Caco-2 (cell line): ENCODE measurements at places on chromosomes 2 and 18. TPM values are rescaled to one million over a fixed set of nuclear protein-coding genes. Genes with fewer than 3 reads are reported as not detected.

GRCh38 chr2:12381543-12382325, 335.0 kb upstream of the TRIB2 start:
- H3K4me1 ChIP-seq = no peaks in the 10 kb centered on the region
- no peaks in the 10 kb centered on the region for H3K36me3 ChIP-seq
- H3K27ac ChIP-seq = no peak overlapping the region
- no peaks in the 10 kb centered on the region for H3K27me3 ChIP-seq
- DNase-seq = no peak

- no peaks in the 10 kb centered on the region for H3K27me3 ChIP-seq
- no peak for DNase-seq
- H3K27ac ChIP-seq = no peak overlapping the region
Measured at GRCh38 chr2:48600917-48601316, 16.7 kb upstream of the GTF2A1L start.

DNA sequence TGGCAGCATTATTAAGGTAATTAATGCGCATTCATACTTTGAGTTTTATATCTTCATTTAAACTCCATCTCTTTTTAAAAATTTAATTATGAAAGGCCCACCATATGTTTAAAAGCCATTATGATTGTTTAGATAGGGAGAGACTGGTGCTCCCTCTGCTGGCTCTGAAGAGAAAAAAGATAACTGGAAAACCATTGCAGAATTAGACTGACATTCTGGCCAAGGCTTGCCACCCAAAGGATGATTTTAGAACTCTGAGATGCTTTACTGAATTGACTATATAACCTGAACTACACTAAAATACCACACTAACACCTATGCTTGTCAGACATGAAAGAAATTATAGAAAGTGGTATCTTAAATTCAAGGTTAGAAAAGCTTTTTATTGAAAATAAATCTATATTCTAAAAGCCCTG, 127.6 kb upstream of the SPOPL start:
- H3K4me1 ChIP-seq = no peaks in the 10 kb centered on the region
- H3K36me3 ChIP-seq = no peaks in the 10 kb centered on the region
- H3K4me3 ChIP-seq = no peak overlapping the region
- H3K27me3 ChIP-seq = no peaks in the 10 kb centered on the region
- H3K27ac ChIP-seq = no peak overlapping the region

GRCh38 chr18:30057398-30057797, 985.1 kb downstream of the DSC3 start:
- H3K27ac ChIP-seq = no peak overlapping the region
- no peak for DNase-seq
- no peaks in the 10 kb centered on the region for H3K27me3 ChIP-seq
- H3K4me1 ChIP-seq = no peaks in the 10 kb centered on the region

DNA sequence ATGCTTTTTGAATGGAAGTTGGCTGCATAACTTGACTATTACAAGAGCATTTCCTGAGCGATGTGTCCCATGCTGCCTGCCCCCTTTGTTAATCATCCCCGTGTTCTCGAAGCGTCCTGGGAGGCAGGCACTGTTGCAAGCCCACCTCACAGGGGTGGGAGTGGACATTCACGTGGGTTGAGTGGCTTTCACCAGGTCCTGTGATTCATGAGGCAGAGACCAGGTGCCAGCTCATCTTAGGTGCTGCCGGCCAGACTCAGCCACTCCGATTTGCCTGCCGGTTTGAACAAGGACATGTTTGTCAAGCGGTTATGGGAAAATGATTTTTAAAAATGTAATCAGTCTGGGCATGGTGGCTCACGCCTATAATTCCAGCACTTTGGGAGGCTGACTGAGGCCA, 112.5 kb downstream of the ZNF532 start:
- H3K36me3 ChIP-seq = no peaks in the 10 kb centered on the region
- H3K27ac ChIP-seq = no peak overlapping the region
- DNase-seq = no peak
- H3K27me3 ChIP-seq = no peaks in the 10 kb centered on the region
- no peaks in the 10 kb centered on the region for H3K4me1 ChIP-seq
- no peak overlapping the region for H3K4me3 ChIP-seq

DNA sequence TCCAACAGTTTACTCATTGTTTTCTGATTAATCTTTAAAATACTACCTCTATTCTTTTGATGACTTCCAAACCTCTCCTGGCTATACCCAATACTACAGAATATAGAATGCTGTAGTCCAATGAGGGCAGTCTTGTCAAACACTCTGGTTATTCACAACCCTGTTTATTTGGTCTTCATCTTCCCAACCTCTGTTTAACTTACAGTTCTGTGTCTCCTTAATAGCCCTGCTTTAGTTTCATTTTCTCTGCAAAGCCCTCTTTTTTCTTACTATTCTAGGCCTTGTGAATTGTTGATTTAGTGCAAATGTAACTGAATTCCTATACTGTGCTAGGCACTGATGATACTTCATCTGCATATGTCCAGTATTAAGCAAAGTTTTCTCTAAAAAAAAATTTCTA, 40.0 kb downstream of the ACVR2A start:
- no peak for DNase-seq
- no peaks in the 10 kb centered on the region for H3K4me1 ChIP-seq

DNA sequence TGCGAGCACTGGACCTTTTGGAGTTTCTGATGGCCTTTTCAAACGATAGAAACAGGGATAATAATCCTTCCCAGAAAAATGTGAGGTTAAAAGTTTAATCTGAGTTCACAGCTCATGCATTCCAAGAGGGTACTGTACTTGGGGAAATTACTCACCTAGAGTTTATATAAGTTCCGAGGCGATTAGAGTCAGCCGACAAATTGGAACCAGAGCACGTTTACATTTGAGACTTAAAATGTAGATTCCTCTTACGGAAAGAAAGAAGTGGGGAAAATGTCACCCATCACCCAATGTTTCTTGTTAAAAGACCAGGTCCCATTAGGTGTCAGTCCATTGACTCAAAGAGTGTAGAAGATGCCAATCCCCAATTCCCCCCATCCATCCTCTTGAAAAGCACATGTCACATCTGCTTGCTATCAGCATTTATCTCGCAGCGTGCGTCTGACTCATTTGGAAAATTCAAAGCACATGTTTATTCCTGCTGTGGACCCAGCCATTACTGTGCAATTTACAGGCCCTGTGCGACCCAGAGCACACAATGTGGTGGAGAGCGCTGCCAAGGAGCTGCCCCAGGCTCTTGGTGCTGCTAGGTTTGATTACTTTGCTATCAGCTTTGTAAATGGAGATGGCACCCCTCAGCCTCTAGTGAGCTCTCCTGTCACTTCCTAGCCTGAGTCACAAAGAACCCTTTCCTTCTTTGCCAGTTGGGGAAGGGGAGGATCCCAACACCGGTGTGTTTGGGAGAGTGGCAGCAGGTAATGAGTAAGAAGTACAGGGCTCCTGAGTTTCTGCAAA, 104.8 kb downstream of the COLEC12 start:
- H3K4me3 ChIP-seq = no peak overlapping the region
- no peaks in the 10 kb centered on the region for H3K36me3 ChIP-seq
- H3K4me1 ChIP-seq = peaks cover 9% of the 10 kb centered on the region; the same call in 1 of the 2 replicates
- DNase-seq = no peak
- no peaks in the 10 kb centered on the region for H3K27me3 ChIP-seq

GRCh38 chr2:241821460-241822263, 12.7 kb downstream of the NEU4 start:
- H3K27me3 ChIP-seq = no peaks in the 10 kb centered on the region
- H3K27ac ChIP-seq = no peak overlapping the region
- H3K36me3 ChIP-seq = no peaks in the 10 kb centered on the region
- no peak for DNase-seq
- H3K4me1 ChIP-seq = no peaks in the 10 kb centered on the region
- H3K4me3 ChIP-seq = no peak overlapping the region

The ADGRF3 gene
- 0.09 and 0.18 TPM in 2 replicates for total RNA-seq

The SERPINB3 gene
- not detected in 2 replicates for total RNA-seq

The TOGARAM2 gene
- 0.61 and 1.3 TPM in 2 replicates for total RNA-seq
